Effector CD8-positive, alpha-beta T cell (primary cell): ENCODE measurements at places on chromosomes 2 and 18.

GRCh38 chr2:88253375-88253774 lies 83.2 kb downstream of the THNSL2 start:
- no peak for DNase-seq

- DNase-seq = no peak
Observed at GRCh38 chr18:27419646-27420045, 234.5 kb upstream of the CHST9 start.

DNA sequence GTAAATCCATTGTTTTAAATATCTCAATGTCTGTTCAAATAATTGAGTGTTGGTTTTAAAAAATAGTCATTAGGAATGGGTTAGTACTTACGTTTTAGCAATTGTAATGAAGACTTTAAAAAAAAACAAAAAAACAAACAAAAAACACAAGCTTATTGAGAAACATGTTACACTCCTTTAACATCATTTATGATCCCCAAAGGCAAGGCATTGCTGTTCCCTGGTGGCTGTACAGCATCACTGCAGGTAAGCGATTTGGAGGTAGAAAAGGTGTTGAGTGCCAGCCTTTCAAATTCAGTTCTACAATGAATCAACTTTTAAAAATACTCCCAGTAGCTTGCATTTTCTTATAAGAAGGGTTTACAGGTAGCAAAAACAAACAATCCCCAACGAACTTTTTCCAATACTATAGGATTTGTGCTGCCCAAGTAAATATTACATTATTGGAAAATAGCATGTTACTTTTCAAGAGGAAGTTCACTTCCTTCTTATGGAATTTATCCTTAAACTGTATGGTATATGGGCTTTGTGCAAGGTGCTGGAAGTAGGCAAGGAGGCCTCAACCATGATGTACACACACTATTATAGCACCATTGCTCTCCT lies 27.5 kb downstream of the CNRIP1 start:
- DNase-seq = no peak

DNA sequence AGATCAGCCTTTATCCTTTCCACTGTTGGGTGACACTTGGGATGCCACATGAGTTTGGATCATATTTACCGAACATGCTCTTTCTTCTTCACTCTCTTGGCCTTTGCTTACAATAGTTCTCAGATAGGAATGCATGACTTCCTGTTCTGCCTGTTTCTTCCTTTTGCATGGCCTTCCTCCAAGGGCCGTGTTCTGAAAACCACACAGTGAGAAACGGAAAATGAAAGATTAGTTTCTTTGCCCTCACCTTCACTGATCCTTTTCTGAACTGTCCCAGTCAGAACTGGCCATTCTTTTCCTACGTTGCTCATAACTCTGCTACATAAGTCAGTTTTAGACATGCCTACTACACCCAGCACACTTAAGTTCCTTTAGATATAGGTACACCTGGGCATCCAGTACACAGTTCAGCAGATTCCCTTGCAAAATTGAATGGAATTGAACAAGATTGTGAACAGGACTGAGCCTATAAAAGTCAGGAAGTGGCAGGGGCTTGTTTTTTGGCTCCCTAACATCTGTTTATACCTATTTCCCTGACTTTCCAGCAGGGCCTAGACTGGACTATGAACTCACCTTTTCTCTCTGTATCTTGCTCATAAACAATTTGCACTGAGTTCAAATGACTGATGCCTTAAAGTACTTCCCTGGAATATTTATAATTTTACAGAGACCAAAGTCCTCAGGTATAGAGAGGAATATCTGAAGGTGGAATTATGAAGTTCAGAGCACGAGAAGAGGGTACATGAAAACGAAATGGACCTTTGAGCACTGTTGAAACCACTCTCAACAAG lies 186.4 kb upstream of the ST6GAL2 start:
- no peak for DNase-seq

GRCh38 chr18:52826994-52827393 lies 487.0 kb downstream of the DCC start:
- no peak for DNase-seq

DNA sequence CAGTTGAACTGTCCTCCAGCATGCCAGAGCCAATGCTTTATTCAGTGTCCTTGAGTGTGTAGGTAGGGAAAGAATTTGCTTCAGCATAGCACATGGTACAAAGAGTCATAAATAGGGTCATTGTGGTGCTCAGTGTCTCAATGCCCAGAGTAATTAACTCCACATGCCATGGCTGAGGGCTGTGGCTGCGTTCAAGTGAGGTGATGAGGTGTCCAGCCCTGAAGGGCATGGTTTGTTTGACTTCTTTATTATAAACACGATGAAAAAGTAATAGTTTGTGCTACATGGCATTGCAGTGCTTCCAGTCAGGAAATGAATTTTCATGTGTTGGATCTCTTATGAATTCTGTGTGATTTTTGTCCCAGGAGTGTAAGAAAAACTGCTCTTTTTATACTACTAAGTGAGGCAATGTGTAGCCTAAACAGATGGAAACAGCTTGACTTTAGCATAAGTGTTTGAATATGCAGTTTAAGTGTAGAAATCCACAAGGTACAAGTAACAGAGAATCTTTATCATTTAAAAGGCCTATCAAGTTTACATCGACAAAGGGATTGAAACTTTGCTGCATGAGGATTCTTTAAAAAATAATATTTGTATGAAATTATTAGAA lies 507.9 kb upstream of the CDH2 start:
- DNase-seq = no peak
